ENCODE measurements at places on chromosomes 2 and 18.
A peak's percentile ranks its signal among the peaks of the same experiment; 100 is the strongest.

GRCh38 chr2:60857056-60857455, 24.3 kb upstream of the REL start:
- DNase-seq = no peak
- no peaks in the 10 kb centered on the region for H3K27me3 ChIP-seq

DNA sequence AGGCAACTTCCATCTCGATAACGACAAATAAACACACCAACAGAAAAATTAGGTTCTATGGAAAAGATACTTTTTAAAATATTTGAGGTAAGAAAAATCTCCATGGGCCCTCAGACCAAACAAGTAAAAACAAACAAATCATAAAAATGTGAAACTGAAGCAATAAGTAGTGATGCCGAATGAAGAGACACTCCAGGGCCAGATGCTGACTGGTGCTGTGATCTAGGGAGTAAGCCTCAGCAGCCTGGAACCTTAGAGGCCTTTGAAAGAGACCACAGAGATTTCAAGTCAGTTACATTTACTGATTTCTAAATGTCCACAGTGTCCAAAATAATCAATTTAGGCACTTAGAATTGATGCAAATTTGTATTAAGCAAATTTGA, 1144.7 kb downstream of the CNTNAP5 start:
- no peak for DNase-seq
- H3K27ac ChIP-seq = no peak overlapping the region
- no peaks in the 10 kb centered on the region for H3K4me1 ChIP-seq
- H3K36me3 ChIP-seq = no peaks in the 10 kb centered on the region
- H3K27me3 ChIP-seq = no peaks in the 10 kb centered on the region

GRCh38 chr2:64700133-64700809, 46.6 kb upstream of the SERTAD2 start:
- no peaks in the 10 kb centered on the region for H3K27me3 ChIP-seq
- peak overlapping the region; percentile 89 for H3K27ac ChIP-seq
- H3K36me3 ChIP-seq = no peaks in the 10 kb centered on the region
- DNase-seq = no peak
- H3K4me3 ChIP-seq = peak overlapping the region; percentile 36

DNA sequence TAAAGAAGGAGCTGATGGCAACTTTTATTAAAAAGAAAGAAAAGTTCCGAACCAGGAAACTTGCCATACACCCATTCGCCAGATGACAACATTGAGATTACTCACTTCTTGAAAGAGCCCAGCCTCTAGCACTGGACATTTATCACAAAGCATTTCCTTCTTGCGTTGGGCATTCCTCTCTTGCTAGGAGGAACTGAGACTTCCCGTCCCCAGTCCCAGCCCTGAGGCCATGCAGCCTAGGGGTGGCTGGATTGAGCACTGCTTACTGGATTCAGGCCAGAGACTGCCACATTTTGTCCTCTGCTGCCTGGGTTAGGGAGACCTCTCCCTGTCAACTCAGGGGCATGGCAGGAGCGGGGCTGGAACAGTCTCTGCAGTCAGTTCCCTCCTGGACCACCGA, 80.1 kb downstream of the SDC1 start:
- peaks cover 25% of the 10 kb centered on the region for H3K27me3 ChIP-seq
- no peak overlapping the region for H3K4me3 ChIP-seq
- H3K27ac ChIP-seq = no peak overlapping the region
- DNase-seq = no peak

DNA sequence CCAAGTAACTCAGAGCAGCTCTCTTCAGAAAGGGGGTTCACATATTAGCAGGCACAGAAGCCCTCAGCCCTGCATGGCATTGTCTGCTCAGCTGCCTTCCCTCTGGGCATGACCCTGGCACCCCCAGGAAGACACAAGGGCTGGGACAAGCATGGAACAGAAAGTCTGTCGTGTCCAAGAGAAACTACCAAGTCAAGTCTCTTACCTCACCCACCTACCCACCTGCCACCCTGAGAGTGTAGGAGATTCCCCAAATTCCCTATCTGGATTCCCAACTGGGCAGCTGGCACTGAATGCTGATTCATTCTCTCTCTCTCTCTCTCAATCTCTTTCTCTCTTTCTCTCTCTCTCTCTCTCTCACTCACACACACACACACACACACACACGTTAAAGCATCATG, 21.6 kb downstream of the SMAD7 start:
- peaks cover 97% of the 10 kb centered on the region for H3K4me1 ChIP-seq
- H3K36me3 ChIP-seq = no peaks in the 10 kb centered on the region
- H3K27ac ChIP-seq = peak overlapping the region; percentile 92
- no peak for DNase-seq
- H3K4me3 ChIP-seq = peak overlapping the region; percentile 80

GRCh38 chr2:95206096-95206495, 1.2 kb upstream of the ZNF892 start:
- no peaks in the 10 kb centered on the region for H3K27me3 ChIP-seq
- peak overlapping the region; percentile 94 for H3K4me3 ChIP-seq
- peaks cover 20% of the 10 kb centered on the region for H3K36me3 ChIP-seq
- peak overlapping the region; percentile 35 for H3K27ac ChIP-seq

- H3K27me3 ChIP-seq = no peaks in the 10 kb centered on the region
- DNase-seq = no peak
- no peak overlapping the region for H3K4me3 ChIP-seq
- peaks cover 20% of the 10 kb centered on the region for H3K4me1 ChIP-seq
These were observed 45.0 kb upstream of the CYTIP start for GRCh38 chr2:157488877-157489276.

GRCh38 chr2:65326276-65326675, 98.6 kb downstream of the ACTR2 start:
- H3K27ac ChIP-seq = no peak overlapping the region
- peaks cover 15% of the 10 kb centered on the region for H3K4me1 ChIP-seq
- peaks cover 14% of the 10 kb centered on the region for H3K27me3 ChIP-seq

DNA sequence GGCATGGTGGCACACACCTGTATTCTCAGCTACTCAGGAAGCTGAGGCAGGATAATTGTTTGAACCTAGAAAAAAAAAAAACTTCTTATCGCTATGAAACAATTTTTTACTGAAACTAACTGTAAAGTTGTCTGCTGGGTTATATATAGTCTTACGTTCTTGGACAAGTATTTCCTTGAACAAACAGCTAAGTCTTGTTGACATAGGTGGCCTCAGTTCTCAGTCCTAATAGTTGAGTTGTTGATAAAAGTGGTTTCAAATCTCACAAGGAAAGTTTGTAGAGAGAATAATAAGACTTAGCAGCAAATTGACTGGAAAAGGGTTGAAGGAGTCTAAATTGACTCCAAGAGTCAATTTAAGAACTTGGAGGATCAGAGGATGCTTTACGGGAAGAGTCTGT, 166.5 kb upstream of the KCNJ3 start:
- no peaks in the 10 kb centered on the region for H3K4me1 ChIP-seq
- no peaks in the 10 kb centered on the region for H3K36me3 ChIP-seq
- no peak for DNase-seq
- no peak overlapping the region for H3K4me3 ChIP-seq
- no peak overlapping the region for H3K27ac ChIP-seq

DNA sequence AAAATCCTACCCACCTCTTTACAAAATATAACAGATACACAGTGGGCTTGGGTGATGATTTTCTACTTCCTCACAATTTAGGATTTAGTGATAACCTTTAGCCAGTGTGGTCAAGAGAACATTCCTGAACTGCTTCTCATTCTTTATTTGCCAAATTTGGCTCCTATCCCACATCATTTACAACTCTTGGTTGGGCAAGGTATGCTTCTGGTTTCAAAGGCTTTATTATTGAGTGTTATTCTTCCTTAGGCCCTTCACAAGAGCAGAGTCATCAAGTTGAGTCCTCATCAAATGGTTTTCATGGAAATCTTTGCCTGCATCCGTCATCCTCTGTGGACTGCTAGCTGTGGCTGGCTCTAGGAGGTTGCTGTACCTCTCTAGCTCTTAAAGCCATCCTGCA, 472.0 kb upstream of the ETAA1 start:
- H3K4me1 ChIP-seq = no peaks in the 10 kb centered on the region
- no peak overlapping the region for H3K4me3 ChIP-seq
- no peaks in the 10 kb centered on the region for H3K36me3 ChIP-seq

DNA sequence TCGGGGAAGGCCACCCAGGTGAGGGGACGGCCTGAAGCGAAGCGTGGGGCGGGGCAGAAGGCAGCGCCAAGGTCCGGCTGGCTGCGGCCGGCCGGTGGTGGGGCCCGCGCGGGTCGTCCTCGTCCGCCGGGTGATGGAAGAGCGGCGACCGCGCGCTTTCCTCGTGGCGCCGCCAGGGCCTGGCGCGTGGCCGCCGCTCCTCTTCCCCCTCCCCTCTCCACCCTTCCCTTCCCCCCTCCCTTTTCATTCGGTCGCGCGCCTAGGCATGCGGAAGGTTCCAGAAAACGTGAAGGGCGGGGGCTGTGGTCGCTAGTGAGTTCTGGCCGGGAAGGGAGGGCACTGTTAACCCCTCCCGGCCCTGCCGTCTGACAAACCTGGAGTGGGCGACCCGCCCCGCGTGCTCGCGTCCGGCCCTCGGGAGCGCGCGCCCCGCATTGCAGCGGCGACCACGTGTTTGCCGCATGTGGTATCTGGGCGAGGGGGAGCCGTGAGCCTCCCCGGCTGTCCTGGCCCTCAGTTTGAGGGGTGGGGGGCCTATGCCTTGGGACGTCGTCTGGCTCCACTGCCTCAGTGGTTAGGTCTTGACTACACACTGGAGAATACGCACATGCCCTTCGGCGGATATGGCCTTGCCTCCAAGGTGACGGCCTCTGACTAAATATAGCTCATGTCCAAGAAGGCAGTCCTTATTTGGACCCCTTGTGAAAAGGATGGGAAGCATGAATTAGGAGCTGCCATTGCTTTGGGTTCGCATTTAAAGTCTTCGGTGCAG, 579 bp downstream of the MAT2A start:
- H3K4me3 ChIP-seq = peak overlapping the region; percentile 96
- peak; percentile 72 for DNase-seq
- peak overlapping the region; percentile 99 for H3K27ac ChIP-seq
- H3K4me1 ChIP-seq = peaks cover 42% of the 10 kb centered on the region

DNA sequence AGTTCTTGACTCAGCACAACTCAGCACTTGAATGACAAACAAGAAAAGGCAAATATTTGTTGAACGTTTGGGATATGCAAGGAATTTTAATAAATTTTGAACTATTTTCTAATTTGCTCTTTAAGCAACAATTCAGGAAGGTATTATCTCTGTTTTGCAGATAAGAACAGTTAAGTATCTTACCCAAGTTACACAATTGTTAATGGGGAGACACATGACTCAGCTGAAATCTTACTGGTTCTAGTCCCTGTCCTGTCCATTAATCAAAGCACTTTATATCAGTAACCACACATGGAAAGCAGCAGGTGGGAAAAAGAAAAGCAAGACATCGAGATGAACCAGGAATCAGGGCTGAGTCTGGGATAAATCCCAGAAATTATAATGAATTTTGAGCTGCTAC, 493.9 kb upstream of the PIK3C3 start:
- no peaks in the 10 kb centered on the region for H3K4me1 ChIP-seq
- no peak overlapping the region for H3K27ac ChIP-seq
- no peak for DNase-seq
- H3K4me3 ChIP-seq = no peak overlapping the region

DNA sequence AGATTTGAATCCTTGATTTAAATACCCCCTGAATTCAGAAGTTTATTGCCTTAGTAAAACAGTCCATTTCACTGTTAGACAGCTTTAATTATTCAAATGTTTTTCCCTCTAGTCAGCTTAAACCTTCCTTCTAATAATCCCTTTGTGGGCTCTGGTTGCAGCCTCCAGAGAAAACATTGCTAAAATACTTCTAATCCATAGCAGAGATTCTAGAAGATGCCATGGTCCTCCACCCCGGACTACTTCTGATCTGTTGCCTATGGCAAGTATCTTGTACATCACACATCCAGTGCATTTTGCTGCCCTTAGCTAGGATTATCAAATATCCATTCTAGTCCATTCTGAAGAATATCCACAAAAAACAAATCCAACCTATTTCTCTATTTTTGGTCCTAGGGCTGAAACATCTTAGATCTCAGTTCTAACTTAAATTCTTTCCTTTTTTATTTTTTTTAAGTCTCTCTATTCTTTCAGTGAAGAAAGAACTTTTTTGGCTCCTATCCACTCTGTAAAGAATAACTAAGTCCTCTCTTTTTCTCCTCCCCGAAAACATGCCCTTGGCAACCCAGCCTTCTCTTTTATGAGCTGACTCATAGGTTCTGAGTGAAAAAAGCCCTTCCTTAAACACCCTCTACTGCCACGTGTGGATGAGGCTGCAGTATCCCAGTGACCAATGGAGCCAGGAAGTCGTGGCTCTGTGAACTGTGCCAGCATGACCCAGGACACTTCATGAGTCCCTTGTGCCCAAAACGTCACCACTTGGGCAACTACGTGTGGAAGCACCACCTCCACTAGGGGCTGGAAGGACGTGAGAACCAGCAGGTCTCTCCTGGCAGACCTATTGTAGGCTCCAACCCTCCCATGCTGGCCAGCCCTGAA, 349.8 kb downstream of the TNS1 start:
- no peak for DNase-seq
- H3K4me1 ChIP-seq = no peaks in the 10 kb centered on the region
- peaks cover 10% of the 10 kb centered on the region for H3K27me3 ChIP-seq
- H3K4me3 ChIP-seq = no peak overlapping the region

- peak overlapping the region; percentile 82 for H3K4me3 ChIP-seq
- H3K4me1 ChIP-seq = peaks cover 83% of the 10 kb centered on the region
- H3K36me3 ChIP-seq = peaks cover 57% of the 10 kb centered on the region
These were observed 179.1 kb downstream of the ANKRD44 start for GRCh38 chr2:197131558-197131855.

DNA sequence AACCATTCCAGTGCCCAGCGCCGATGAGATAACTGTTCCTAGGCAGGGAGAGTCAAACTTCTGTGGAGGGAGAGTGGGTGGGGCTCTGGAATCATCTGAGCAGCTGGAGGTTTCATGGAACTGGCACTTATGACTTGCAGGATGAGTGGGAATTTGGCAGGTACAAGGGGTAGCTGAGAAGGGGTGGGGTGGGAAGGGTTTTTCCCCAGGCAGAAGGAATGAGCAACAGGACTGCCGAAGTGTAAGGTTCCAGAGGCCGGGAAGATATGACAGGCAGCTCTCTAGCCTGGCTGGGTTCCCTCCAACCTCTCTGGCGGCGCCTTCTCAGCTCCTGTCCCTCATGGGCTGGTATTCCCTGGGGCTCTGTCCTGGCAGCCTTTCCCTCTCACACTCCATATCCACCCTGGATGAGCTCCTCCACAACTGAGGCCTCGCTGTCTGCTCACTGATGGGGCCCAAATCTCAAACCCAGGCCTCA, 2.5 kb upstream of the TET3 start:
- peaks cover 17% of the 10 kb centered on the region for H3K36me3 ChIP-seq
- no peak for DNase-seq
- H3K4me3 ChIP-seq = no peak overlapping the region
- no peak overlapping the region for H3K27ac ChIP-seq

- H3K36me3 ChIP-seq = no peaks in the 10 kb centered on the region
- no peak for DNase-seq
- H3K27me3 ChIP-seq = no peaks in the 10 kb centered on the region
- H3K27ac ChIP-seq = no peak overlapping the region
These were observed 147.2 kb downstream of the PKP4 start for GRCh38 chr2:158603986-158604385.

- H3K4me3 ChIP-seq = no peak overlapping the region
- no peaks in the 10 kb centered on the region for H3K36me3 ChIP-seq
- H3K4me1 ChIP-seq = no peaks in the 10 kb centered on the region
- H3K27me3 ChIP-seq = peaks cover 3% of the 10 kb centered on the region
- no peak for DNase-seq
These were observed 179.0 kb downstream of the TRABD2A start for GRCh38 chr2:84701880-84702279.

GRCh38 chr2:232276084-232276732, 102.3 kb upstream of the ALPP start:
- no peaks in the 10 kb centered on the region for H3K27me3 ChIP-seq
- peaks cover 62% of the 10 kb centered on the region for H3K36me3 ChIP-seq
- no peaks in the 10 kb centered on the region for H3K4me1 ChIP-seq
- no peak overlapping the region for H3K4me3 ChIP-seq

- H3K36me3 ChIP-seq = no peaks in the 10 kb centered on the region
- H3K4me1 ChIP-seq = no peaks in the 10 kb centered on the region
- no peaks in the 10 kb centered on the region for H3K27me3 ChIP-seq
- DNase-seq = no peak
- H3K4me3 ChIP-seq = no peak overlapping the region
- no peak overlapping the region for H3K27ac ChIP-seq
These were observed 156.4 kb upstream of the GALNT13 start for GRCh38 chr2:153715218-153715850.
